ENCODE measurements at places on chromosomes 11 and 22. TPM values are rescaled to one million over a fixed set of nuclear protein-coding genes. Genes with fewer than 3 reads are reported as not detected.

Gene POTEH
- not detected for total RNA-seq

GRCh38 chr11:69470793-69471728 is 10.4 kb upstream of the LINC01488 start:
- no peak for DNase-seq

- no peak for DNase-seq
Measured at GRCh38 chr11:57178334-57178733, 3.4 kb upstream of the LRRC55 start.

DNA sequence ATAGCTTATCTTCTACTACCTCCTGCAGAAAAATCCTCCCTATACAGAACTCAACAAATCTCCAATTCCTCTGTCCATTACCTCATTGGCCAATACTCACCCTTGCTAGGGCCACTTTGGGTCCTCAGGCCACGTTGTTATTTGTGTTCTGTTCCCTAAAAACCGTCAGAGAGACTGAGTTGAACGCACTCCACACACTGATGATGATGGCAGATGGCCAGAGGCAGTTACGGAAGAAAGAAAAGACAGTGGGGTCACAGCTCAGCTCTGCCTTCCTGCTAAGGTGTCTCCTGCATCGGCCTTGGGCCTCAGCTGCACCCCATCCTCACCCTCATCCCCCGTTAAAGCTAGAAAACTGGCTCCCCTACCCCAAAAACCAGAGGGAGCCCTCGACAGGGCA is 66.2 kb downstream of the MICAL3 start:
- DNase-seq, result no peak

- no peak for DNase-seq
Measured at GRCh38 chr22:19509191-19509590, 15.0 kb downstream of the CLDN5 start.

- DNase-seq, result no peak
Measured at GRCh38 chr11:16154715-16155396, 201.5 kb downstream of the SOX6 start.

DNA sequence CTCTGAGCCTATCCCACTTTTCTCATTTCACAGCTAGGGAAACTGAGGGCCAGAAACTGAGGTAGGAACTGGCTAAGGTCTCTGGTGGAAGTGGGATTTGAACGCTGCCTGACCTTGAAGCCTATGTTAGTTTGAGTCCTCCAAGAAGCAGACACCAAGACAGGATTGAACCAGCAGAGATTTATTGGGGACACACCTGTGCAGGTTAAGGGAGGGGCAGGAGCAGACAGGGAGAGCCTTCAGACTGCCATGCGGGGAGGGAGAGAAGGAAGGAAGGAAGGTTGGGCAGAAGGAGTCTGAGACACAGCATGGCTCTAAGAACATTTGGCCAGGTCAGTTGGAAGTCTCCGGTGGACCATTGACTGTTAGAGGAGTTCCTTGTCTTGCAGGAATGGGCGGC is 59.5 kb downstream of the SGSM1 start:
- no peak for DNase-seq

DNA sequence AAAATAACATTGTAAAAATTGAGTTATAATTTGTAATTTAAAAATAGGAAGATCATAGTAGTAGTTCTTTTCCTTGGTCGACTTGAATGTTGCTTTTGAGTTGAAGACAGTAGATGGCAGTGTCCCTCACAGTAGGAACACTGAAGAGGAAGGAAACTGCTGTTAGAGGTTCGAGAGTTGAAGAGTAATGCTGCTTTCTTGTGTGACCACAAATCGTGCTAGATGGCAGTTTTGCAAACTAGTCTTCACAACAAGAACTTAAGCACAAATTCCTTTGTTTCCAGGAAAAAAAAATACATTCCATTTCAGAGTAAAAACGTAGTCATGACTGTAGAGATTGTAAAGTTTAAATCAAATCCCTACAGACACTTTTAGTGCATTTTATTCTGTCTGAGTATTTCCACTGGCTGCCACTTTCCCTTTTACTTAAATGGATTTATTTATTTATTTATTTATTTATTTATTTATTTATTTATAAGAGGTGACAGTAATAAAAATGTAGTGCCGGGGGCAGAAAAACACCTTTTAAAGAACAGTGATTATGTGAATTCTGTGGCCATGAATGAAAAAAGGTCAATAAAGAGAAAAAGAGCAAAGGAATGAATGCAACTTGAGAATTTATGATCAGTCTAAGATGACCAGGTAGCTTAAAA is 54.6 kb downstream of the SPECC1L start:
- DNase-seq, result no peak

Gene MMP13
- not detected for total RNA-seq

- DNase-seq, result no peak
Measured at GRCh38 chr11:64765851-64766665, 6.3 kb upstream of the PYGM start.

Gene HEPN1
- not detected for total RNA-seq

DNA sequence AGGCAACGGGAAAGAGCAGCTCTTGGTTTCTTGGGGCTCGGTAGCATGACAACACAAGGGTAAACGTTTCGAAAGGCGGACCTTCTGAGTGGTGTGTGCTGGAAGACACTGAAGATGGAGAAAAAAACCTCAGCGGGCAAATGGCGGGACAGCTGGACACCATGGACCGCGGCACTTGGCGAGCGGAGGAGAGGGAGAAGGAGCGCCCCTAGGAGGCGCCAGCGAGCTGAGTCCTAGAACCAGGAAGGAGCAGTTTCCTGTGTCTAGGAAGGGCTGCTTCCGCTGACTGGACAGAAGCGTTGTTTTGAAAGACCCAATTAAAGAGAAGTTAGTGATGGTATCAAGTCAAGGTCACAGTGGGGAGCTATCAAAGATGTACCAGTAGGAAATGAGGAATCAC is 44.0 kb upstream of the OPCML start:
- DNase-seq, result no peak

Gene GDPD4
- not detected for total RNA-seq

Gene CARD10
- total RNA-seq, result 22.4 TPM

Gene DBX1
- not detected for total RNA-seq

Gene CHRDL2
- total RNA-seq, result 0.97 TPM

Gene OR4D5
- total RNA-seq, result not detected

Gene KBTBD3
- 5.5 TPM for total RNA-seq

DNA sequence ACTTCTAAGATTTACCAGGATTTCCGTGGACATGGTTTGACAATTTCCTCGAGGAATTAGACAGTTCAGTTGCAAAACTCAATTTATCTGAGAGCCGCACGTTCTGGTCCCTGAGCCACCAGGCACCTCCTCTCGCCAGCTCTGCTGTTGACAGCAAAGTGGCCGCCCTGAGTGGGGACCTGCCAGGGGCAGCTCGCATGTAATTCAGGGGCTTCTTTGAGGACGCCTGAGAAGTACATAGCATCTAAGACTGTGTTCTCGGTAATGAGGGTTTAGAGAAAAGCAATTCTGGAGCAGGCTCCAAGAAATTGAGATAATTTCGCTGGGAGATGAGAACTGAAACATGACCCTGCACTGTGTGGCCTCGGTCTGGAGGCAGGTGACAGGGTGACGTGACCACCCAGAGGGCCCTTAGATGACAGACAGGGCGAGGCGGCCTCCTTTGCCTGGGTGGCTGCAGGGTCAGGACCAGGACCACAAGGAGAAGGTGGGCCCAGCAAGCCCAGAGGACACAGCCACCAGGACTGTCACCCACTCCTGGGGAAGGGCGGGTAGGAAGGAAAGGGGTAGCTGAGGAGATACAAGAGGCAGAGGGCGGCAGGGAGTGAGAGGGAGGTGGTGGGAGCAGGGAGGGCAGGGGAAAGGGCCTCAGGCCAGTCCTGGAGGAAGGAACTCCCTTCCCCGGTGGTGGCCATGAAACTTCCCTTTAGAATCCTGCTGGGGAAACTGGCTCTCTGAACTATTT is 55.0 kb downstream of the RTL6 start:
- DNase-seq, result no peak

- DNase-seq, result no peak
Measured at GRCh38 chr11:105361651-105362050, 222.1 kb upstream of the CARD18 start.

DNA sequence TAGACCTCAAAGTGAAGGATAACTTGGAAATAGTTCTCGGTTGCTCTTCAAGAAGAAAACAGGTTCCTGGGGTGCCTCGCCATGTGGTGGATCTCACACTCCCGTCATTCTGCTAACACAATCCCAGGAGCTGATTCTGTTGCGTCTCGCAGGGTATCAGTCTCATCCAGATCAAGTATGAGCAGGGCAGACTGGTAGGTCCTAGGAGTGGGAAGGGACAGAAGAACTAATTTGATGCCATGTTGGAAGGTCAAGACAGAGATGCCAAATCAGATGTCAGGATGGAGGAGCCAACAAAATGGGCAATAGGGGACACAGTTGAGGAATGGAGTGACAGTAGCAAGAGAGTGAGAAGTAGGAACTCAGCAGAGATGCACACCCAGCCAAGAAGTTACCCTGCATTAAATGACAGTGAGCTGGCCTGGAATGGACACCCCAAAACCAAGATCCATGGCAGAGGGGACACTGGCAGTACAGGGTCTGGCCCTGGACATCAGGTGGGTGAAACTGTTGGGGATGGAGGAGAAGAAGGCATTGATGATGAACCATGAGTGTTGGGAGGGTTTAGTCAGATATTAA is 76.2 kb downstream of the BDNF start:
- no peak for DNase-seq

DNA sequence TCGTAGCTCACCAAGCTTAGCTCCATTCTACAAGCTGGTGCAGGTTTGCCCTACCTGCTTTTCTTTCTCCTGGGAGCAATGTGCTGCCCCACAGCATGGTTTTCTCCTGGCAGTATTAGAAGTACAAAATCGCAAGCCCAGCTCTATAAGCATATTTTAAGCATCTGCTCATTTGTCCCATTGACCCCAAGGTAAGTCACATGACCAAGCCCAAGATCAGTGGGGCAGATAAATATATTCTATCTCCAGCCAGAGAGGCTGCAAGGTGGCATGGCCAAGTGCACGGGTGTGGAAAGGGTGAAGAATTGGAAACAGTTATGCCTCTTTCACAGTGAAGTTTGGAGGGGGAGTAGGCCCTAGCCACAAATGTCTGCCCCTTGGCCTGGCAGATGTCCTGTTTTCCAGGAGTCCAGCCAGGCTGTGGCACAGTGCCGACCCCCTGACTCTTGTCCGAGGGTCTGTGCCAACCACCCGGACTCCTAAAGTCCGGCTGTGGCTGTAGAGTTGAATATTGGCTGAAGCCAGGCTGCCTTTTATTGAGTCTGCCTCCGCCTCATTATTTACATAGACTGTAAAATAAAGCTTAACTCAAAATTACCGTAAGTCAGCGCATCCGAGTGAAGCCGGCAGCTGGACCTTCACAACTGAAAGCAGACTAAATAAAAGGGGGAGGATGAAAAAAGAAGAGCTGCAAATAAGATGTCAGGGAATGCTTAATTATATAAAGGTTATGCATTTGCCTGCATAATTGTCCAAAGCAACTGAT is 165.7 kb downstream of the COMMD9 start:
- DNase-seq, result no peak

DNA sequence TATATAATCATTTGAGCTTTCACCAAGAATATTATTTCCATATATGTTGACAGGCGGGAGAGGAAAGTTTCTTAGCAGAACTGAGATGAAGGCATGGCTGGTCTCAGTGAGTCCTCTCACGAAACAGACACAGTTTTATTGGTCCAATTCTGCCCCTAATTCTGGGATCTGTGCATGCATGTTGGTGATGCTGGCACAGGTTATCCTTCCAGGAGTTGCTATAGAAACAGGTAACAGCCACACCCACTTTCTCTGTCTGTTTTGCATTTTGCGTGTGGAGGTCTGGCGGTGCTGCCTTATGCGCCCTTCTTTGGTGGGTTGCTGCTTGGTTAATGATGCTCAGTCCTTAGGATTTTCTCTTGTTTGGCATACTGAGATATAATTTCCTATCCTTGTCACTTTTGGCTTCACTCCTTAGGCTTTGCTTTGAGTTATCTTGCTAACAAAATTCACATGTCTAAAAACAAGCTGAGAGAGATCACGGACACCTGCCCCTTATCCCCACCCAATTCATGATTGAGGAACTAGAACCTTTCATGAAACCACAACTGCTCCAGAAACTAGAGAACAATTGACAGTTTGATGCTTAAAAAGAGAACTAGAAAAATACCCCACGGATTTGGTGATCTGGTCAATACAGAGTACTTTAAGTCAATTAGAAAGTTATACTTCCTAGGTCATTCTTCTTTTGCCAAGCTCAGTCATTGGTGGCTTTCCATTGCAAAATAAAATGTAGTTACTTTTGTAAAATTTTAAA is 189.3 kb downstream of the FAT3 start:
- DNase-seq, result no peak

Data from esophagus squamous epithelium (tissue), 5 donors.